ENCODE measurements at places on chromosomes 5 and 9. TPM values are rescaled to one million over a fixed set of nuclear protein-coding genes. Genes with fewer than 3 reads are reported as not detected.

Gene NOL6
- 65.6 TPM for total RNA-seq

Gene SOX30
- total RNA-seq = 0.18 TPM

- no peak overlapping the region for H3K4me3 ChIP-seq
- no peaks in the 10 kb centered on the region for H3K36me3 ChIP-seq
- no peak overlapping the region for H3K27ac ChIP-seq
- no peaks in the 10 kb centered on the region for H3K27me3 ChIP-seq
These were observed 110.7 kb downstream of the PDE4D start for GRCh38 chr5:59782856-59783255.

Gene STC2
- total RNA-seq = 81.7 TPM

DNA sequence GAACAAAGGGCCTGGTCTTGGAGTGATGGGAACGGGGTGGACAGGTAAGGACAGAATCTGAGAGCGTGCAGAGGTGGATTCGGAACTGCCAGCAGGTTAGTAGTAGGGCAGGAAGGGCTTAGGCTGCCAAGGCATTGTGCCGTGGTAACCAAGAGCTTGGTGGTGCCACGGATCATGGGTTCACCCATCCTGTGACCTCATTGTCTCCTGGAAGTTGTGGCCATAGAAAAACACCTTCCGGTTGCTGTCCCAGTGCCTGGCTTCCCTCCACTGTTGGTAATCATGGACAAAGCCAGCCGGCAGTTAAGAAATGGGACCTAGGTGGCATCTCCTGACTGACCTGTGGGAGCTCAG lies 42.5 kb upstream of the CFAP157 start:
- H3K27me3 ChIP-seq = peaks cover 2% of the 10 kb centered on the region
- peak overlapping the region; percentile 52 for H3K27ac ChIP-seq
- no peak for DNase-seq
- no peak overlapping the region for H3K4me3 ChIP-seq

GRCh38 chr5:82614706-82615105 lies 336.6 kb upstream of the RPS23 start:
- no peak overlapping the region for H3K27ac ChIP-seq
- H3K4me3 ChIP-seq = no peak overlapping the region
- no peaks in the 10 kb centered on the region for H3K4me1 ChIP-seq

Gene RASA1
- total RNA-seq = 89.8 TPM

Gene INSL4
- total RNA-seq = not detected

DNA sequence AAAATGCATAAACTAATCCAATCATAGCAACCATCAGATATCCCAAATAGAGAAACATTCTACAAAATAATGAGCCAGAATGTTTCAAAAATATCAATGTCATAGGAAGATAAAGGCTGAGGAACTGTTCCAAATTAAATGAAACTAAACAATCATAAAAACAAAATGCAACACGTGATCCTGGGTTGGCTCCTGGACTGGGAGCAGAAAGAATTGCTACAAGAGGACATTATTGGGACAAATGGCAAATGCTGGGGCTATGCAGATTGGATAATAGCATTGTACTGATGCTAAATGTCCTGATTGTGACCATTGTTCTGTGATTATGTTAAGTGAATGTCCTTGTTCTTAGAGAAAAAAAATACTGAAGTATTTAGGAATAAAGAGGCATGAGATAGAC lies 54.2 kb upstream of the AKNA start:
- H3K27me3 ChIP-seq = peaks cover 1% of the 10 kb centered on the region
- peaks cover 19% of the 10 kb centered on the region for H3K4me1 ChIP-seq
- H3K36me3 ChIP-seq = no peaks in the 10 kb centered on the region
- no peak overlapping the region for H3K27ac ChIP-seq
- no peak overlapping the region for H3K4me3 ChIP-seq
- no peak for DNase-seq

DNA sequence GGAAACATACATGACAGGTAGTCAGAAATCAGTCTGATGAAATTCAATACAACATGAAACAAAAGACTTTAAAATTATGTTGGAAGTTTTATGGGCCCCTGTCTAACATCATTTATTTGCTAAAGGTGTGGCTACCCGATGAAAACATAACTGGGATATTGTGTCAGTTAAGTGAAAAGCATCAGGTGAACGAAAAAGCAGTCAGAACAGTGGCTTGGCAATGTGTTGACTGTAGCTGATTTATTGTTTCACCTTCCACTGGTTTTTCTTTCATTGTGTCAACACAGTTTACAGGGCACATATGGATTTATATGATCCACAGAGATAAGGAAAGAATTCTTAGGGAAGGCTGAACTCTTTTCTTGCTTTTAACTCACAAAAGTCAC lies 429.6 kb upstream of the ZNF608 start:
- no peaks in the 10 kb centered on the region for H3K4me1 ChIP-seq
- H3K4me3 ChIP-seq = no peak overlapping the region
- H3K27me3 ChIP-seq = peaks cover 1% of the 10 kb centered on the region
- no peaks in the 10 kb centered on the region for H3K36me3 ChIP-seq

Gene DMGDH
- 0.53 TPM for total RNA-seq

- peaks cover 40% of the 10 kb centered on the region for H3K27me3 ChIP-seq
- no peak overlapping the region for H3K27ac ChIP-seq
- H3K4me1 ChIP-seq = no peaks in the 10 kb centered on the region
These were observed 110.5 kb upstream of the PRSS3 start for GRCh38 chr9:33684831-33685230.

DNA sequence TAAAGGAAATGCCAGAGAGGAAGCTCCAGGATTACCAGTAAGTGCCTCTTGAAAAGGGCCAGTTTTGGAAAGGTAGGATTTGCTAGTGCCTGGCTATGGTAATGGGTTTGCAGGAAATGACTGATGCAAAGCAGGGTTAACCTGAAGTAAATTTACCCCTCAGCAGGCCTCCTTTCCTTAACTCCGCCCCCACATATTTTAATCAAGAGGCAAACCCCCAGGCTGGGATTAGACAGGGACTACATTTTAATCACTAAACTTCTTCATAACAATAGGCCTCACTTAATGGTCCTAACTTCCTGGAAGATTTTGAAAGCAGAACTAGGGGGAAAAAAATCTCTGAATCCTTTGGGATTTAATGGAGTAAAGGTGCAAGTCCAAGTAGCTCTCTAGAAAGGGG lies 10.2 kb upstream of the SLC1A3 start:
- H3K27me3 ChIP-seq = peaks cover 11% of the 10 kb centered on the region
- H3K4me3 ChIP-seq = no peak overlapping the region
- H3K4me1 ChIP-seq = peaks cover 10% of the 10 kb centered on the region
- H3K27ac ChIP-seq = no peak overlapping the region
- DNase-seq = no peak

DNA sequence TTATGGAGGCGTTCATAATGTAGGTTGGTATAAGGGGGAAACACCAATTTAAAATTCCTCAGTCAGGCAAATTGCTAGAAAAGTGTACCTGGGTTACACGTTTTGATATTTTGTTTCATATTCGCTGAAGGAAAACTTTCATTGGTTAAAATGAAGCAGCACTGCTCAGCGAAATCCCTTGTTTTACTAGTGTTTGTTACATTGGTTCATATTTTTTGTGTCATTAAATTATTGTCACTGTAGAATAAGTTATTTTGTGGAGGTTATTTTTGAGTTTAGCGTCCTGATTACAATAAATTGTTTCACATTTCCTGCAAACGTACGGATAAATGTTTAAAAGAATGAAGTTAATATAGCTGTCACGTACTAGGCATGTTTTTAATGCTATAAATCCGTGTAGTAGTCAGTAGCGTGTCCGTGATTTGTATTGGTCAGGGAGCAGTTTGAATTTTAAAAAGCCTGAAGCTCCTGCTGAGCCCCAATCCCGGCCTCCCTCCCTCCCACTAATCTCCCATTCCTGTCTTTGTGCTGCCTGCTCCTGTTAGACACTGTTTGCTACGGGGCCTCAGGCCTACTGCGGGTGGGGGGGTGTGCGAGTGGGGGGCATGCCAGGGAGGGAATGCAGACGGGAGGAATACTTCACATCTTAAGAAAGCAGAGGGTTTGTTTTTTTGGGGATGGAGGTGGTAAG lies 2.0 kb downstream of the NIPBL start:
- H3K4me3 ChIP-seq = peak overlapping the region; percentile 95
- DNase-seq = peak; percentile 35
- peak overlapping the region; percentile 98 for H3K27ac ChIP-seq

- peaks cover 23% of the 10 kb centered on the region for H3K27me3 ChIP-seq
- no peaks in the 10 kb centered on the region for H3K36me3 ChIP-seq
These were observed 22.7 kb upstream of the ANXA6 start for GRCh38 chr5:151180291-151180690.

- H3K27ac ChIP-seq = no peak overlapping the region
- H3K4me3 ChIP-seq = no peak overlapping the region
- H3K36me3 ChIP-seq = no peaks in the 10 kb centered on the region
- no peak for DNase-seq
- peaks cover 10% of the 10 kb centered on the region for H3K4me1 ChIP-seq
- H3K27me3 ChIP-seq = peaks cover 45% of the 10 kb centered on the region
These were observed 25.1 kb upstream of the FCN1 start for GRCh38 chr9:134942788-134943184.

DNA sequence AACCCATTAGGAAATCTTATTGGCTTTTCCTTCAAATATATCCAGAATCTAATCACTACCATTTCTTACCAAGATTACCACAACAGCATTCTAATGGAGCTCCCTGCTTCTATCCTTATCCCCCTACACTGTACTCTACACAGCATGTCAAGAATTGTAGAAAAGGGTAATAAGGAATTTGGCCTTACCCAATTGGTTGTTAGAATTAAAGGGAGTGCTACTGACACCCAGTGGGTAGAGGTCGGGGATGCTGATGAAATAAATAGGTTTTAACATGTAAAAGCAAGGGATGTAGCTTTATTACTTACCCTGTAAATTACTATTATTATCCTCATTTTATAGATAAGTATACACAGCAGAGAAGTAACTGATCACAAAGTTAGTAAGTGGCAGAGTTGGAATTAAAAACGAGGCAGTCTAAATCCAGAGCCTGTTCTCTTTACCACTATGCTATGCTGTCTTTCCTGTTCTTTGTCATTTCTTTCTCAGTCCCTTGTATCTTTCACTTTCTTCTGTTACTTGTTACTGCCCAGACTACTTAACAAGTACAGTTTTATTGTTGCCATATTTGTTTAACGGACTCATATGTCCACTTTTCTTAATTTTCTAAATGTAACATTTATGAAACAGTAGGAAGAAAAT lies 10.5 kb downstream of the SLC38A9 start:
- H3K27ac ChIP-seq = no peak overlapping the region
- no peak overlapping the region for H3K4me3 ChIP-seq
- no peaks in the 10 kb centered on the region for H3K4me1 ChIP-seq
- peaks cover 4% of the 10 kb centered on the region for H3K36me3 ChIP-seq

DNA sequence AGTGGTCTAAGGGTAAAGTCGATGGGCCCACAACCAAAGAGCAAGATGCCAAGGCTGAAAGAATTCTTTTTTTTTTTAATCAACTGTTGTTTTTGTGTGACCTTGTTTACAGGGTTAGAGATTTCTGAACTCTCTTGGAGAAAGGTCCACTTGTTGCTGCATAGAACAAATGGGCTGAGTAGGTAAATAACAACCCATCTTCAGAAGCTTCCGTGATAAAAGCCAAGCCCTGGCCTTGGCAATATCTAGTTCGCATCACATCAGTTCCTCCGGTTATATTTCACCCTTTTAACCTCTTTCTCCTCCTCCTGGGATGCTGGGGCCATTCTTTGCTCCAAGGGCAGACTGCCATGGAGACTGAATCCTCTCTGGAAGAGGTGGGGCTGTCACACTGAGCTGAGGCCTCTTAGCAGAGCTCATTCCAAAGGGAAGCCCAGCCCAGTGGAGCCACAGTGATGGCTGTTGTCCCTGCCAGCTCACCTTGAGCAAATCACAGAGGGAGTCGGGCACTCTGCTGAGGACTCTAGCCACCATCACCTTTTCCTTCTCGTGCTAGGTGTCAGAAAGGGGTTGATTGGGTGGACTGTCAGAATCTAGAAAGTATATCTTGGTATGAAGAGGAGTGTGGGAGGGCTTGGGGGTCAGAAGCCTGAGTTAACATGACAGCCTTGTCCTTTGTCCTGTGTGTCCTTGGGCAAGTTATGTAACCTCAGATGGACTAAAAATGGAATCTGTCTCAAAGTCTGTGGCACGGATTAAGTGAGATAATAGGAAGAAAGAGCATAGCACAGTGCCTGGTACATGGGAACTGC lies 17.9 kb downstream of the ANKRD55 start:
- H3K4me3 ChIP-seq = no peak overlapping the region
- H3K27me3 ChIP-seq = peaks cover 1% of the 10 kb centered on the region
- peaks cover 20% of the 10 kb centered on the region for H3K36me3 ChIP-seq
- H3K27ac ChIP-seq = no peak overlapping the region

Gene INSL6
- total RNA-seq = not detected

DNA sequence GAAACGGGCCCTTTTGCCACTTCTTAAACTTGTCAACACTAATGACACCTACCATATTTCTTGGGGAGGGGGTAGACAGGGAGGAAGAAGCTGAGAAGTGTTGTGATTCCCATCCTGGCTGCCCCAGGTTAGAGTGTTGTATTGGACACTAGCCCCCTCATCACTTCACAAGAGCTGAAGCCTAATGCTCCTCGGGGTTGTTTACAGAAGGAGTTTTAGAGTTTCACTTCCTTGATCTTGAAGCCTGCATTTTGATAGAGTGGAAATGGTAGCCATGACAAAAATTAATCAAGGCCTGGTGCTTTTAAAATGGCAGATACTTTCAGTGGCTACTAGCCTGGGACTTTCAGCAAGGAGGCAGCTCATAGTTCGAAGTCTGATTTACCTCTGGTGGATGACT lies 11.0 kb upstream of the FAM120AOS start:
- H3K27ac ChIP-seq = peak overlapping the region; percentile 2
- no peak for DNase-seq
- no peaks in the 10 kb centered on the region for H3K36me3 ChIP-seq

GRCh38 chr5:14760548-14761002 lies 96.1 kb downstream of the OTULIN start:
- DNase-seq = no peak
- no peak overlapping the region for H3K4me3 ChIP-seq
- no peak overlapping the region for H3K27ac ChIP-seq
- H3K27me3 ChIP-seq = peaks cover 1% of the 10 kb centered on the region
- no peaks in the 10 kb centered on the region for H3K4me1 ChIP-seq

Gene N4BP3
- not detected for total RNA-seq
